ENCODE measurements at places on chromosomes 7 and 10. TPM values are rescaled to one million over a fixed set of nuclear protein-coding genes. Genes with fewer than 3 reads are reported as not detected.

The OPALIN gene
- 0.50 TPM for polyA plus RNA-seq

The GIMAP7 gene
- polyA plus RNA-seq, result 0.25 TPM

The TFAM gene
- polyA plus RNA-seq, result 29.8 TPM

The FGFBP3 gene
- polyA plus RNA-seq, result 0.77 TPM

The TAS2R3 gene
- polyA plus RNA-seq, result not detected

All from Purkinje cell (primary cell).